Activated naive CD4-positive, alpha-beta T cell treated with anti-CD3 and anti-CD28 coated beads for 36 hours (primary cell): ENCODE measurements at places on chromosomes 4 and X. TPM values are rescaled to one million over a fixed set of nuclear protein-coding genes. Genes with fewer than 3 reads are reported as not detected.

DNA sequence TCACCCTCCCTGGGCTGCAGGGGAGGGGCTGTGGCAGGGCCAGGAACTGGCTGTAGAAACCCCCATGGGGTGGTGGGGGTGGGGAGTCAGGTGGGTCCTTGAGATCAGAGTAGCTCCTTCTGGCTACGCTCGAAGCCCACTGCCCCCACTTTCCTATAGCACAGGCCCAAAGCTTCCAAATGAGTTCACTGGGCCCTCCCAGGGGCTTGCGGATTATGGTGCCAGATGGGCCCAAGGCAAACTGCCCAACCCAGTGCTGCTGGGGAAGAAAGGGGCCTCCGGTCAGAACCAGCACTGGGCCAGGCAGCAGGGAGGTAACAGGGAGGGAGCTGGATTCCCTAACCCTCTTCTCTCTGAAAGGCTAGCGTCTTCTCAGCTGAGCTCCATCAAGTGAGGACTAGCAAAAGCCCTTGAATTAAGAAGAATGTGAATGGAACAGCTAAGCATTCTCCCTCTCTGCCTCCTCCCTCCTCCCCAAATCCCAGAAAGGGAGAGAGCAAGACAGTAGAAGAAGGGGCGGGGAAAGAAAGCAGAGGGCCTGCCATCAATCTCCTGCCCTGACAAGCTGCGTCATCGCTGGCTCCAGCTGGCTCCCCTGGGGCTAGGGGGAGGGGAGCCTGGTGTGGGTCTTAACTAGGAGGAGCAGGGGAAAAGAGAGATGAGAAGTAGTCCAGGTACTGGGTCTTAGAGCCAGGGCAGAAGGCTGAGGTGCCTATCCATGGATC lies 34.7 kb downstream of the FRMPD3 start:
- no peak for DNase-seq

Gene GIMD1
- not detected for total RNA-seq

Gene BANK1
- 0.17 TPM for total RNA-seq

GRCh38 chr4:81335122-81335912 lies 120.3 kb upstream of the PRKG2 start:
- DNase-seq, result no peak
